Ovary (tissue), 10 donors: ENCODE measurements at places on chromosomes 13 and 19. TPM values are rescaled to one million over a fixed set of nuclear protein-coding genes. Genes with fewer than 3 reads are reported as not detected.

GRCh38 chr13:102002287-102002686 lies 399.6 kb downstream of the FGF14 start:
- DNase-seq, result no peak
- H3K27me3 ChIP-seq, result no peaks in the 10 kb centered on the region
- no peak overlapping the region for H3K27ac ChIP-seq

The GPC5 gene
- total RNA-seq, result 0.48 TPM

The ZNF544 gene
- total RNA-seq, result 37.5 TPM

The ZNF8 gene
- total RNA-seq, result 9.6 TPM
